H1 (cell line): ENCODE measurements at places on chromosomes 3 and 15. TPM values are rescaled to one million over a fixed set of nuclear protein-coding genes. Genes with fewer than 3 reads are reported as not detected.

- DNase-seq: no peak
These were observed 173.1 kb downstream of the IL5RA start for GRCh38 chr3:2937055-2937454.

GRCh38 chr3:111336511-111336910 is 205.5 kb upstream of the CD96 start:
- no peak for DNase-seq

DNA sequence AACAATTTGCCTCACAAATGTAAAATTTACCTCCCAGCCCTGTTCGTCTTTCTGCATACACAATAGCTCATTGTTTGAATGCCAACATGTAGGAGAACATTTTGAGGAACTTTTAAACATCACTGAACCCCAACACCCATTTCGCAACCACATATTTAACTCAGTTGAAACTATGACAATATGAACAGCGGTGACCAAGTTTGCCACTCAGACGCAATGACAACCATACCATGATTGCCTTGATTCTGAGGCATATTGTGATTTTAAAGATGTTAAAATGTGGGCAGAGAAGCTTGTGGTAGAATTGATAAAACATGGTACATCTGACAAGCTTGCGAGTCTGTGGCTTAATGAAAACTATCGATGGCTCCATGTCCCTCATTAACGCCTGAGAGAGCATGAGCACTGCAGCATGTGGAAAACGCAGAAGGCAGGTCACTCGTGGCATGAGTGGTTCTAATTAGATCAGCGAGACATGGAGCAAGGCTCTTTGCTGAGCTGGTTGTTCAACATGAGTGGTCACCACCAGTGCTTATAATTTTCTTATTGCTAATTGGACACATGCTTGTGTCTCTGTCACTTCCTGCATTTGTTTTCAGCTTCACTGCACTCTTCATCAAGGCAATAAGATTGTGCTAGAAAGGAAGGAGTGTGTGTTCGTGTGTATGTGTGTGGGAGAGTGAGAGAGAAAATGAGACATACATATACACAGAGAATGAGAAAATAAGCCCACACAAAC is 116.8 kb downstream of the CHST2 start:
- DNase-seq: no peak

DNA sequence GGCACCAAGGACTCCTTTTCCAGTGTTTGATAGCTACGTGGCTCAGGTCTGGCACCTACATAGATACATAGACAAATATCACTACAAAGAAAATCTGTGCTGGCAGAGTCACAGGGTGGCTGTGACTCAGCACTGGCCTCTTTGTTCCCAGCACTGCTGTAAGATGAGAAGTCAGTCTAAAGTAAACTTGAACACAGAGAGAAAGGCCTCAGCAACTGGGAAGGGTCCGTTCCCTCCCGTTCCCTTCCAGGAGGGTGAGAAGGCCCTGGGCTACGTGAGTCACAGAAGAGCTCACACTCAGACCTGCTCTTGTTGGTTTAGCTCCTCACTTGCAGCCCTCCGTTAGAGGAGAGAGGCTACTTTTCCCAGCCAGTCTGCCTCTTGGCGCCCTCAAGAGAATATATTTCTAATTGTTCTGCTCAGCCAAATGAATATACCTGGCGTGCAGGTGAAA is 23.1 kb downstream of the ANXA2 start:
- no peak for DNase-seq

DNA sequence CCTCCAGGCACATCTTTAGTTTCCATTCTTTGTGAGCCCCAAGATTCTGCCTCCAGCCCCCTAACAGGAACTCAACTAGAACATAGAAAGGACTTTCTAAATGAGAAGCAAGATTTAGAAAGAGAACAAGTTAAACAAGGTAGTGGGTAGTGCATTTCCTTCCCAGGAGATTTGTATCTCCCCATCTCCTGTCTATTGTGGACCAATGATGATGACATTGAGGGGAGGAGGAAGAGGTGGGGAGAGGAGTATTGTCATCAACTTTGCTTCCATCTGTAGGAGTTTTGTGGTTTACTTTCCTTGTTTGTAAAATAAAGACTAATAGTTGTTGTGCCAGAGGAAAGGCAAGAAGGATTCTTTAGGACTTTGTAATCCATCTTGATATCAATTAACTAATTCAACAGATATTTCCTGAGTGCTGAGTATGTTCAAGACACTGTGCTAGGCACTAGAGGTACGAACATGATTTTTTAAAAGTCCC is 235.3 kb upstream of the ROPN1 start:
- no peak for DNase-seq

- DNase-seq: no peak
These were observed 32.2 kb upstream of the FBLN2 start for GRCh38 chr3:13516760-13517135.

- no peak for DNase-seq
These were observed 102.9 kb upstream of the BFSP2 start for GRCh38 chr3:133296981-133297380.

- no peak for DNase-seq
These were observed 221.8 kb downstream of the FMN1 start for GRCh38 chr15:32972686-32973085.

- DNase-seq: no peak
These were observed 632.0 kb downstream of the NSUN3 start for GRCh38 chr3:94694894-94695293.

GRCh38 chr15:27382361-27383025 is 411.5 kb downstream of the GABRG3 start:
- DNase-seq: no peak

- DNase-seq: no peak
These were observed 149.4 kb upstream of the KCNMB2 start for GRCh38 chr3:178386880-178387279.

DNA sequence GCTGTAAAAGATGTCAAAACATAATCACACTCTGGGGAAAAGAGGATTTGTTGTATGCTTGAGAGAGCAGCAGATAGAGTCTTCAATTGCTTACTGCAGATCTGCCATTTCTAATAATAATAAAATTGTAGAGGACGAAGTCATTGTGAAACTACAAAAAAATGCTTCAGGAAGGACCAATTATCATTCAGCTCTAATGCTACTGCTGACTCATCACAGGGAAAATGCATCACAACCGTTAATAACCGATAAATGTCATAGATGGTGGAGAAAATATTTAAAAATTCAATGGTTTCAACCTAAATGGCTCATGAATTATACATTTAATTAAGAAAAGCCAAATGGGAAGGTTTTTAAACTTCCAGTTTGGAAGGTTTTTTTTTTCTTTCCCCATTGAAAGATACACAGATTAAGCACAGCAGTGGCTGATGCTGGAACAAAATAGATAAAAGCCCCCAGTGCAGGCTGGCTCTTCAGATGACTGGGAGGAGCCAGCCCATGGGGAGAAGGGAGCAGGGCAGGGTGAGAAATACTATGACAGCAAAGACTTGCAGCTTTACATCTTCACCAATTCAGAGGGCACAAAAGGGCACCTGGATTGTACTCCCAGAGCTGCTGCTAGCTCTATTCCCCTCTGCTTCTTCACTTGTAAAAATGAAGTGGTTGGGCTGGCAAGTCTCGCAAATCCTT is 196.1 kb downstream of the CNTN6 start:
- no peak for DNase-seq

GRCh38 chr3:69803681-69804270 is 64.5 kb downstream of the MITF start:
- no peak for DNase-seq

The ARPIN gene
- 3.1 and 3.9 TPM in 2 replicates for total RNA-seq

The EOMES gene
- total RNA-seq: 0.47 and 0.50 TPM in 2 replicates

The ENTPD3 gene
- total RNA-seq: 0.44 and 0.60 TPM in 2 replicates

The ARID3B gene
- total RNA-seq: 115 and 118 TPM in 2 replicates

The SLC22A13 gene
- total RNA-seq: 0.41 and 0.54 TPM in 2 replicates
